ENCODE measurements at places on chromosomes 16 and 17.

GRCh38 chr17:81309140-81309858 lies 14.2 kb upstream of the SLC38A10 start:
- no peak for DNase-seq

GRCh38 chr17:57288773-57289121 lies 32.4 kb downstream of the MSI2 start:
- DNase-seq = no peak

- no peak for DNase-seq
These were observed 390.1 kb downstream of the ZFHX3 start for GRCh38 chr16:72657791-72658190.

- DNase-seq = peak; percentile 40
These were observed 156.0 kb downstream of the CDH13 start for GRCh38 chr16:82782715-82783251.

DNA sequence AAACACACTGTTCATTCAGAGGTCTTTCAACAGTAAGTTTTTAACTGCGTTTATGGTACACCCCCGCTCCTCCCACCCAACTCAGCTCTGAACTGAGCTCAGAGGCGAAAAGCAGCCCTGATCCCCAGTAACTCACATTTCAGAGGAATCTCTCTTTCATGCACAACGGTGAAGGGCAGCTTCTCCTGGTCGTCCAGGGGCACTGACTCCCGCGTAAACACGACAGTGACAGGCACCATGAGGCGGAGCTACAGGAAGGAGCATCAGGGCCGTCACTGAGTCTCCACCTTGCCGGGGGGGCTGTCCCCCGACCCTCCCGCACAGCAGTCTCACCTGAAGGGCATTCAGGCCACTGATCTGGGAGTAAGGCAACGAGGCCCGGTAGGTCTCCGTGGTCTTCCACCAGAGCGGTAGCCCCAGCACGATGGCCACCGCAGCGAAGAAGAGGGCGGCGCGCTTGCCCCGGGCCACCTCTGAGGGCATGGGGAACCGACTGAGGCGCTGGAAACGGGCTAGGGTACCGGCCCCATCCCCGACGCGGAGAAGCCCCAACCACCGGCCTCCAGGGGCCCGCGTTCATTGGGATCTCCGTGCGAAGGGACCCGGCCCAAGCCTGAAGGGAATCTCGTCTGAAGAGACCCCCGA lies 486 bp downstream of the PIGS start:
- no peak for DNase-seq

DNA sequence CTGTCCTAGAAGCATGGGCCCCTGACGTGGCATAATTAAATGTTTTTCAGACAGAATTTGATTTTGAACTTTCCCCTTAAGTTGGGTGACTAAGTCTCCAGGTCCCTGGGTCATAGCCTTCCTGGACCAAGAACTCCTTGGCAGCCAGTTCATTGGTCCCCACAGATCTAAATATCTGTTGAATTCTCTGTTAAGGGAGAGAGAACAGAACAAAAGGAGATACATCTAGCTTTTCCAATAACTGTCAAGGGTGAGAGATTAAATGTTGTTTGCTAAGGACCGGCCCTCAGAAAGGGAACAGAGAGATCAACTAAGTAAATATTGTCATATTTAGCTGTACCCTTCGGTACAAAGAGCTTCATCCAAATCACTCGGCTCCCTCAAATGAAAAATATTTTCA lies 78.2 kb upstream of the NOL11 start:
- no peak for DNase-seq

Data from NCI-H2081 treated with DMSO at 0.1 percent for 48 hours (cell line).